Activated CD8-positive, alpha-beta memory T cell treated with anti-CD3 and anti-CD28 coated beads for 4 hours (primary cell): ENCODE measurements at places on chromosomes 2 and 18.

- DNase-seq, result no peak
Observed at GRCh38 chr2:223735659-223736244, 101.6 kb downstream of the AP1S3 start.

GRCh38 chr2:54657664-54658083, 65.8 kb upstream of the EML6 start:
- DNase-seq, result no peak

DNA sequence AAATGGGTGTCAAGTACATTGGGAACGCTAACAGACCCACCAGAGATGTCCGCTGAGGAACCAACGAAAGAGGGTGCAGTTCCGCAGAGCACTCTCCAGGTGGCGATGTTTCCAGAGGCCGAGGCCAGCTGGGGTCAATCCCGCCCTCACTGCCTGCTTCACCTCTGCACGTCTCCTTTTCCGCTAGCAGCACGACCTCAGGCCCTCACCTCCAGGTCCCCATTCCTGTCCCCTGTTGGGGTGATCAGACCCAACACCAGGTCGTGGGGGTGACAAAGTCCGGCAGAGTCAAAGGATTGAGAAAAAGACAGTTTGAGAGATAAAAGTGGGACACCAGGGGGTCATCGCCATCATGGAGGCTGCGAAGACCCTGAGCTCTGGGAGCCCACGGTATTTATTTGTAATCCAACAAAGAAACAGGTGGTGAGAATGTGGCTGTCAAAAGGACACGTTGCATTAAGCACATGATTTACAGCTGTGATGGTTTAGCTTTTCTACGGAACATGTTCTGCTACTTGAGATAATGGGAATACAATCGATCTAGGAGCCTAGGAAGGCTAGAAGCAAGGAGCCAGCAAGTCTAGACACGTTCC, 27.3 kb downstream of the ZAP70 start:
- no peak for DNase-seq

DNA sequence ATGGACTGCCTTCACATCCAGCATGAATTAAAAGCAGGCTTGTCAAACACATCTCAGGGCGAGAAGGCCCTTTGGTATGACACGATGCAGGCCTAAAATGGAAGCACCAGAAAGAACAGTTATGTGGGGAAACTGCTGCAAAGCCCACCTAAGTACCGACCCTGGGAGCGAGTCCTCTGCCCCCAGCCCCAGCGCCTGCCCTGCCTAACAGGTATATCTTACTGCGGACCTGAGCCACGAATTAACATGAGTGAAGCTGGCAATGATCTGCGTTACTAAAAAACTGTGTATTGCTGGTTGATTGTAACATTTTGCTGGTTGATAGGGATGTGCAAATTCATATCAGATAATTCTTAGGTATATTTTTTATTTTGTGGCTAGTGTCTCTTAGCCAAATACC, 441.5 kb downstream of the ZNF516 start:
- DNase-seq, result no peak

- DNase-seq, result no peak
Observed at GRCh38 chr2:64987001-64987955, 1.9 kb upstream of the SLC1A4 start.

DNA sequence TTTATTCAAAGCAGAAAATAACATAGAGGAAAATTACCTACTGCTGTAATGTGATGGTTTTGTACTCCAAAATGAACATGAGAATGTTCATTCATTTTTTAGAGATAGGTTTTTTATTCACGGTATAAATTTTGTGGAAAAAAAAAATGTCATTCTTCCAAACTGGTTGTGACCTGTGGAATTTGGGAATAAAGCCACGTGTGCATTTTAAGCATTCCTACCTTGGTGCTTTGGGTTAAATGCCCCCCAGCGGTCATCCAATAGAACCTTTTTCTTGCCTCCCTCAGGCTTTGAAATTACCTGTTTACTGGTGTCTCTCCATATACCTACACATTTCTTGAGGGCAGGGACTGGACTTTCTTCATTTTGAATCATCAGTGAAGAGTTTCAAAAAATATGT, 740.7 kb downstream of the DPP10 start:
- DNase-seq, result no peak

DNA sequence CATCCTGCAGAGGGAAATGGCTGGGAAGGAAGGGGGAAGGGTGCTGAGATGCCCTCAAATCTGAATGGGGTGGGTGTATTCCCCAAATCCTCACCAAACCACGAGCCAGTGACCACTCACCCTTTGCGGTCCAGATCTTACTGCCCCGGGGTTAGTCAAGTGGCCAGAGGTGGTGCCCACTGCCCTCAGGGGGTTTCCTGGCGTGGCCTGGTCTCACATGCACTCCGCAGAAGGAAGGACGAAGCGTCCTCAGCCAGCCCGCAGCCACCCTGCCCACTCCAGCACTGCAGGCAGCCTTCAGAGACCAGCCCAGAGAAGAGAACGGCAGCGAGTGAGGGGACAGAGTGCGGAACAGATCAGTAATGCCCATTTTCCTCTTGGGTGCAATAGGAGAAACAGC, 50.4 kb downstream of the IL1RL2 start:
- DNase-seq, result no peak

- no peak for DNase-seq
Observed at GRCh38 chr2:71781695-71782228, 328.4 kb downstream of the DYSF start.

DNA sequence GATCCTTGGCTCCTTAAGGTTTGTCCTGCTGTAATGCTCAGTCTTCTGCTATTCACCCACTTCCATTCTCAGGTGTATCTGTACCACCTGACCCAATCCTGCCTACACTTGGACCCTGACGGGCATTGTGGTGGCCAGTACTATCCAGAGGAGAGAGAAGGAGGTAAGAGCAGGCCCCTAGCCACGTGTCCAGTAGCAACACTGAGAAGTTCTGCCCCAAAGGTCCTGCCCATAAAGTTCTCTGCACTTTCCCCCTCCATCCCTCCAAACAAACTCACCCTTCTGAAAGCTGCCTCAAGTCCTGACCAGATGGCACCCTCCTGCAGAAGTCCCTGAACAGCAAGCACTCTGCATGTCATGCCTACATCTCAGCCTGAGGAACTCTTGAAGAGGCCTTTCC, 18.3 kb downstream of the TTC32 start:
- no peak for DNase-seq
